Fibroblast of lung (primary cell): ENCODE measurements at places on chromosomes 2 and 18.

DNA sequence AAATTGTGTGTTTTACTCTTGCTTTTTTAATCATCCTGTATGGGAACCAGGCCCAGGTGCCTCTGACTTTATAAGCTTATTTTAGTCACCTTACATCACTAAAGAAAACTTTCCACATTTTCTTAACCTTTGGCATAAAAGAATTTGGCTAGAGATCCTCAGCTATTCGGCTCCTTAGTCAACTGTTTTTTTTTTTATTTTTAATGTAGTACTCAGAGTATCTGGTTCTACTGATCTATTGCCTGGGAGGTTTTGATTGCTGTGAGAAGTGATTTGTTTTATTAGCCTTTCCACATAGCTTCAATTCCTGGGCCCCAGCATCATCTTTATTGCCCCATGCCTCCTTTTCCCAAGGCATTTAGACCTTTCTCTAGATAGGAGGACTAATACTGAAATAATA lies 121.0 kb downstream of the MYO1B start:
- peak; percentile 89 for DNase-seq

- peak; percentile 84 for DNase-seq
Observed at GRCh38 chr2:223055140-223055539, 3.1 kb downstream of the KCNE4 start.

GRCh38 chr2:186379052-186379451 lies 107.0 kb upstream of the ZC3H15 start:
- DNase-seq, result no peak

- DNase-seq, result peak; percentile 18
Observed at GRCh38 chr18:48036226-48036625, 105.8 kb upstream of the SMAD2 start.

DNA sequence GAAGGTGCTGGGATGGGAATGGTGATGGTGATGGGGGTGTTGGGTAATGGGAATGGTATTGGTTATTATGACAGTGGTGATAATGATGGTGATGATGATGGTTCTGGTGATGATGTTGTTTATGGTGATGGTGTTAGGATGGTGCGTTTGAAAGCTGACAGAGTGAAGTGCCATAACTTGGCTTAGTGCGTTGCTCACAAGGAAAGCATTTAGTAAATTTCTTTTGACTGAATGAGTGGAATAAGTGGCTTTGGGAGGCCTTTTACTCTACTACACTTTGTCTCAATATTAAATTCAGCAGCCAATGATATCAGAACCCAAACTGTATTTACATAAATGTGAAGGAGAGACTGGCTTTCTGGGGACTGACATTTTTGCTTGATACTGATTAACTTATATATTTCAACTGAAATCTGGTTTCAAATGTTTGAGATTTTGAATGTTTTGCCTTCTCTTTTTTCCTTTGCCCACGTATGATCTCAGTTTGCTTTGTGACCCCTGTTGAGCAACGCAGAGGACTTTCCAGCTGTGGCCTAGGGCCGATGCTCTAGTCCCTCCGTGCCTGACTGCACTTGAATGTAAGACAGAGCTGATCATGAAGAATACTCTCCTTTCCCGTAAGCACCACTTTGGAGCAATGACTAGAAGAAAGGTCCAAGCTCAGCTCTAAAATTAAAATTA lies 128.5 kb upstream of the SH3BP4 start:
- DNase-seq, result peak; percentile 56

GRCh38 chr2:71166812-71167211 lies 36.4 kb downstream of the MPHOSPH10 start:
- peak; percentile 15 for DNase-seq

DNA sequence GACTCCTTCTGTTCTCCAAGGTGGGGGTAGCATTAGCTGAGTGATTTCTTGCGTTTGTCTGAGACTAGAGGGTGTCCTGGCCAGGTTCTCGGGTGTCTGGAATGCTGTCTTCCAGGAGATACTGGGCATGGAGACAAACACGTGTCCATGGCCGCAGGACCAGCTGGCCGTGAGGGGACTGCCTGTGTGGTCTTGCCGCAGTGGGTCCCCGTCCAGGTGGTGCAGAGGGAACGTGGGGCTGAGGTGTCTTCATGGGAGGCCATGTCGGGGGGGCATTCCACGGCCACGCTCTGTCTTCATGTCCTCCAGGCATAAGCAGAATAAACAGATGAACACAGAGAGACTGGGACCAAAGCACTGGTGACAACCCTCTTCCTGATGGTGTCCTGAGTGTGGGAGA lies 66.6 kb downstream of the SMIM21 start:
- no peak for DNase-seq
